MM.1S (cell line): ENCODE measurements at places on chromosomes 3 and 15.

GRCh38 chr15:101324524-101325177, 29.6 kb upstream of the SNRPA1 start:
- no peak for DNase-seq

- DNase-seq: no peak
These were observed 60.5 kb downstream of the THBS1 start for GRCh38 chr15:39641191-39641889.

- DNase-seq: no peak
These were observed 275.4 kb downstream of the NFKBIZ start for GRCh38 chr3:102124704-102125103.

DNA sequence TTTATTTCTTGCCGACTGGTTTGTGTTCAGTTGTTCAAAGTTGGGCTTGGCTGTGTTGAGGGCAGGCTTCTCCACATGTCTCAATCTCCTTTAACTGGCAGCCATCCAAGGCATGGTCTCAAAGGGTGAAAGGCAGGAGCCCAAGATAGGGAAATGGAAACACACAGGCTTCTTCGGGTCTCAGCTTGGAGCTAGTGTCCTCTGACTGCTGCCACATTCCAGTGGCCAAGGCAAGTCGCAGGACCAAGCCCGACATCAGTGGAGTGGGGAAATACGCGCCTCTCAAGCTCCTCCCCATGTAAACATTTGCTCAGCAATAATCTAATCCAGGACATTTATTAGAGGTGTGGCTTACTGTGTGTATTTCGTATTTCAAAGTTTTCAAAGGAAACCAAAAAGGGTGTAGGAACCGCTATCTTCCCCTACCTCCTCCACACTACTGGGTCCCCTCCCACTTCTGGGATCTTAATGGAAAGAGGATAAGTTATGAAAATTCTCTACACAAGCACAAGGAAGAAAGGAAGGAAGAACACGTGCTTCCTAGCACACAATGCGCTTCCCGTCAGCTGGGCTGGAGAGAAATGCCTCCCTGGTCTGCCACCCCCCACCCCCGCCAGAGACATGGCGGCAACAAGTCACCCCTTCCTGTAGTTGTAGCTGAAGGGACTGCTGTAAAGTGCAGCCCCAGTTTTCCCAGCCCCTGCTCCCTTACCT, 181.7 kb downstream of the FAM43A start:
- DNase-seq: no peak

GRCh38 chr3:53846851-53847155, 435 bp downstream of the IL17RB start:
- DNase-seq: no peak

GRCh38 chr3:50174517-50174895, 16.9 kb upstream of the GNAT1 start:
- no peak for DNase-seq

- DNase-seq: no peak
These were observed 42.5 kb downstream of the CCDC12 start for GRCh38 chr3:46934072-46934471.

GRCh38 chr3:48990636-48991469, 812 bp downstream of the P4HTM start:
- DNase-seq: peak; percentile 36

DNA sequence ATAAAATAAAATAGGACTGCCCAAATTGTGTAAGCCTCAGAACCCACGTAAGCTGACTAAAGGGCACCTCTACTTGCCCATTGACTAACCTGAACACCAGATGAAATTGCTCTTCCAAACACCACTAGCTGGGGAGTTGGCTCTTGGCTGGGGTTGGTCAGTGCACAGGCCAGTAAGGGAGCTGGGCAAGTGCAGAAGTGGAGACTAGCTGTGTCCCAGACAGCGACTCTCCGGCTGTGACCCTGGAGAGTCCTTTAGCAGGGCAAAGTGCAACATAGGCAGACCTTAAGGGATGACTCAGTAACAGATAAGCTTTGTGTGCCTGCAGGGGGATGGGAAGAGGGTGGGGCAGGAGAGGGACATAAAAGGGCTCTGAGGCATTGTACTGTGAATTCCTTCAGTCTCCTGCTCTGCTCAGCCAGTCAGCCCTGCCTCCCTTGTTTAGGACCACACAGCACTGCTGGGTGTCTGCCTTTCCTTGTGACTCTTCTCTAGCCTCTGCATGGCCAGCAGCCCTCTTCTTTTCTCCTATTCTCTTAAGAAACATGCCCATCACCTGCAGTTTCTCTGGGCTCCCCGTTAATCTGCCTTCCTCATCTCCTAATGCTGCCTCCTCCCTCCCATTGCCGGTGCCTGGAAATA, 13.2 kb downstream of the NR1I2 start:
- DNase-seq: no peak

GRCh38 chr3:53845881-53846133, 412 bp downstream of the CHDH start:
- DNase-seq: no peak

- DNase-seq: no peak
These were observed 448.6 kb upstream of the RASGRP1 start for GRCh38 chr15:39013262-39013661.

- no peak for DNase-seq
These were observed 74.3 kb upstream of the ARPP21 start for GRCh38 chr3:35565048-35565447.

DNA sequence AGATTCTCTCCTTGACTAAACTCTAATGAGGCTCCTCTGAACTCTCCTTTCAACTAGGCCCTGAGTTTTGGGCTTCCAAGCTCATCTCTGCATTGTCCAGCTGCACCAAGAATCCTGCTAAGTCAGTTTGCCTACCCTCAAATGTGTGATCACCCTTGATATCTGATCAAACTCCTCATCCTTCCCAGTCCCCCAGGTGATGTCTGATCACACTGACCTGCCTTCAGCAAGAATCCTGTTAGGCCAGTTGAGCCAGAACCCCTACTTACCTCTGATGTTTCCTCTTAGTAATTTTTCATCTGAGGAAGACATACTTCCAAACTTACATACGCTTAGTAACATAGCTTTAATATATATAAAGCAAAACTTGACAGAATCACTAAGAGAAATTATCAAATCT, 28.8 kb downstream of the SUMF1 start:
- no peak for DNase-seq

GRCh38 chr3:13578251-13578650, 29.3 kb downstream of the FBLN2 start:
- no peak for DNase-seq

- no peak for DNase-seq
These were observed 83.6 kb upstream of the TSEN2 start for GRCh38 chr3:12400616-12401194.

GRCh38 chr3:158713094-158713499, 19.2 kb downstream of the RARRES1 start:
- no peak for DNase-seq

GRCh38 chr3:121491683-121492320, 54.0 kb downstream of the POLQ start:
- no peak for DNase-seq

DNA sequence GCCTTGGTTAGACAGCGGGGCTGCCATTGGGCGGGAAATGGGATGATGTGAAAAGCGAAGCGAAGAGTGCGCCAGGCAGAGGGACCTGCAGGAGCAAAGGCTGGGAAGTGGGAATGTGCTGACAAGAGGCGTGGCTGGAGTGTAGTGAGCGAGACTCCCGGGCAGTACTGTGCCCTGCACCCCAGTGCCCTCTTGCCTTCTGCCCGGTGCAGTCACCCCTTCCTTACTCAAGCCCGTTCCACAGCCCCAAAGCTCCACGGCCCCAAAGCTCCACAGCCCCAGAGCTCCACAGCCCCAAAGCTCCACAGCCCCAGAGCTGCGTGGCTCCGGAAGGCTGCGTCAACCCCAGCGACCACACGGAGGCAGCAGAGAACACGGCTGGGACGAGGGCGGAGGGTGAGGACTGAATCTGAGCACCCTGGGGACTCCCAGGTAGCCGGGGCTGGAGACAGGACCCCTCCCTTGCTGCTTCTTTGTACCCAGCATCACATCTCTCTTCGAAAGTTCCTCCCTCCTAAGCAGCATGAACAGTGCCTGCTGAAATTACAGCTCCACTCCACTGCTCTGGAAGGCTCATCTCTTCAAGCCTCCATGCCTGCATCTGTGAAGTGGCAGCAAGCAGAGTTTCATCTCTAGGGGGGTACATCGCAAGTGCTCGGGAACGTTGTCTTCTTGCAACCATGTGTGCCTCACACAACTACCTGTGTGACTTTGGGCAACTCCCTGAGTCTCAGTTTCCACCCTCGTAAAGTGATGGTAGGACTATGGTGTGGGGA, 108.9 kb downstream of the FBLN2 start:
- DNase-seq: peak; percentile 44

- DNase-seq: no peak
These were observed 2.5 kb downstream of the IFT122 start for GRCh38 chr3:129442486-129442885.

DNA sequence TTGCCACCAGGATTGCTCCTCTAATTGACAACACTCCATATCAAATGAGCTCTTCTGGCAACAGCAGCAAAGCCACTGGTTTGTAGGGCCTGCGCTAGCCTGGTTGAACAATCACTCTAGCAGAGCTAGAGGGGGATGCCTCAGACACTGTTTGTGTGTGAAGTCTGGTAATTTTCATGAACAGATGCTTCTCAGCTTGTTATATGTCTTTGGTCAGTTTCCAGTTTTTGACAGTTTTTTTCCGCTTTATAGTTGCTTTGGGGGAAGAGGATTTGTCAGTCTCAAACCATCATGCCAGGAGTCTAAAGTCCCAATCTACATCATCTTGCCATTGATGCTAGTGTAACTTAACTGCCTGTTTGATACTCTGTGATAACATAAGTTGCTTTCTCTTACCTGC, 136.0 kb downstream of the HCN4 start:
- no peak for DNase-seq

- no peak for DNase-seq
These were observed 41.4 kb upstream of the ATG7 start for GRCh38 chr3:11230832-11231231.

GRCh38 chr15:50046867-50047266, 72.2 kb downstream of the ATP8B4 start:
- no peak for DNase-seq

GRCh38 chr3:86990734-86991481, at the start of gene VGLL3:
Gene VGLL3, minus strand, starts transcription at chr3:86991149. Its CDS starts 406 bp downstream, at chr3:86990743.
- peak; percentile 50 for DNase-seq

DNA sequence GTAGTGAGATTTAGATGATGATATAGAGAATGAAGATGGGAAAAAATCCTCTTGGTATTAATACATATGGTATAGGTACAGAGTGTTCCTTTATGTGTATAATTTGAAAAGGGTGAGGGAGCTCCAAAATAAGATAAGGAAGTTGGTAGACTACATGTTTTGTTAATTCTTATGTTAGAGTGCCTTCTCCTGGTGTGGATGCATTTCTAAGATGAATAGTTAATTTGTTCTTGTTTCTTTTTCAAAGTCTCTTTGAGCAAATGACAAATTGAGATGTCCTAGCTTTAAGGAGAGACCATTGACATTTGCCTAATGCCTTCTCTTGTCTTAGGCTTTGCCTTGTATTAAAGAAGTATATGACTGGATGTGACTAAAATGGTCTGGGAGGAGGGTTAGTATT, 34.1 kb downstream of the AKAP13 start:
- DNase-seq: peak; percentile 36

DNA sequence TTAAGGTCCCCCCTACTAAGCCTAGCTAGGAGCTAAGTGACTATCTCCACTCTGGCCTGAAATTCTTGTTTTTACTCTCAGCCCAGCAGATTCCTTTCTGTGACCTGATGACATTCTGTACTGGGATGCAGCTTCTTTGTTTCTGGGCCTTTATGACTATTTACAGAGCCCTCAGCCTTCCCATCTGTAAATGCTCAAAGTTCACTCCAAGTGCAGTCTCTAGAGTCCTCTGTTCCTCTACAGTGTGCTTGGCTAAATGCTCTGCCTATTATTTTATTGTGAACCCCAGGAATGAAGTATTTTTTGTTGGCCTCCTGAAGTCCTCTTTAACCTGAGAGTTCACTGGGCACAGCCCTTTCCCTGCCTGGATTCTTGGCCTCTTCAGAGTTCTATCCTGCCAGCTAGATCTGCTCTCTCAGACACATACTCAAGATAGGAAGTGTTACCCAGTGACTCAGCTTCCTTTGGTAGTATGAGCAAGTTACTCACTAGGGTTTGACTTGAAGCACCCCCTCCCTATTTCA, 278.1 kb upstream of the P2RY1 start:
- DNase-seq: no peak

DNA sequence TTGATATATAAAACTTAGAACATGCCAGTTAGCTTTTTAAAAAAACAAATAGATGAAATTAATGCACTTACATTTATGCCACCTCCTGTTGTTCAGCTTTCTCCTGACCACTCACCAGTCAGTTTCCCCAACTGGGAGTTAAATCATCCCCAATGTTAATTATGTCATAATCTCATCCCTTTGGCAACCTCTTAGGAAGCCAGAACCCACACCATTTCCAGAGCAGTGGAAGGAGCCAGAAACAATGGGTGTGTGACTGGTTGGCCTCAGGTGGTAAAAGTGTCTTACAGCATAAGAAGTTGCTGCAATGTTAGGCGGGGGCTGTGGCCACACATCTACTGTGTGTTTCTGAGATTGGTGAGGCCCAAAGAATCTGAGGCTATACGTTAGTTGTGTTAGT, 46.5 kb upstream of the MITF start:
- no peak for DNase-seq

DNA sequence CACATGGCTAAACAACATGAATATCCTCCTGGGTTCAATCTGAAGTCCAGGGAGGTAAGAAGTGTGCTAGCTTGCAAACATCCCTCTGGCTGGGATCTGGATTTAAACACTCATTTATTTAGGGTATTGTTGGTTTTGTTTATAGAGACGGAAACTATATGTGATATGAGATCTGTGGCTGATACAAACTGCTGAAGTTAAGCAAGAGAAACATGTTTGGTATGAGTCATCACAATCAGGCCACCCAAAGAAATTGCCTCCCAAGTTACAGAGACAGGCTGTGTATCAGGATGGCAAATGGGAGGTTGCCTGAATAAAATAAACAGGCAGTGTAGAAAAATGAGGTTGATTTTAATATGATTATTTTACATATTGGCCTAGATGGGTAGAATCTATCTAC, 562.1 kb downstream of the IGSF11 start:
- DNase-seq: no peak

DNA sequence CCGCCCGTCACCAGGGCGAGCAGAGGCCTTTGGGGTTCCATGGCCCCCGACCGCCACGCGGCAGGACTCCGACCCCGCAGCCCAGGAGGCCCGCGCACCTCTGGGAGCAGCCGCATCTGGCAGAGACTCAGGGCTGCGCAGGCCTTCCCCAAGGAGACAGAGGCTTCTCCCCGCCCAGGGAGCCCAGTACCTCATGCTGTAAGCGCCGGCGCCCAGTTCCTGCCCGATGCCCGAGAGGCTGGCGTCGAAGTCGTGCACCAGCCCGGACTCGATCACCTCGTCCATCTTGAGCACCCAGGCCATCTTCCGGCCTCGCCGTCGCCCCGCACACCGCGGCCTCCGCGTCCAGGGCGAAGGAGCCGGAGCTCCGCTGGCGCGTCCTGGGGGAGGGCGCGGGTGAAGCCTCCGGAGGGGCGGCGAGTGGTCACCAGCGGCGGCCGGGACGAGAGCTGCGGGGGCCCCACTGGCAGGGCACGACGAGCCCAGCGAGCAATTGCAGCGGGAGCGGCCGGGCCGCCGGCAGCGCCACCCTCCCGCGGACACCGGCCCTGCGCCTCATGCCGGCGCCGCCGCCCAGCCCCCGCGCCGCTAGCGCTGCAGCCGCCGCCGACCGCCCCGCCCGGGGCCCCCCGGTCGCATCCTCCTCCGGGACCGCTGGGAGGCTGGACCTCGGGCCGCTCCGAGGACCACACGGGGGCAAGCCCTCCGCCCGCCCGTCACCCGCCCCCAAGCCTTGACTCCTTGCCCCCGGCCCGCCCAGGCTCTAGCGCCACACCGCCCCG, 468 bp downstream of the UBP1 start:
- peak; percentile 59 for DNase-seq

GRCh38 chr3:146470425-146470990, 1.1 kb upstream of the PLSCR2 start:
- DNase-seq: no peak

GRCh38 chr15:63112871-63113270, 8.8 kb upstream of the LACTB start:
- no peak for DNase-seq
